Stomach (tissue), 19 donors: ENCODE measurements at places on chromosomes 3 and 15.
A peak's percentile ranks its signal among the peaks of the same experiment; 100 is the strongest.

DNA sequence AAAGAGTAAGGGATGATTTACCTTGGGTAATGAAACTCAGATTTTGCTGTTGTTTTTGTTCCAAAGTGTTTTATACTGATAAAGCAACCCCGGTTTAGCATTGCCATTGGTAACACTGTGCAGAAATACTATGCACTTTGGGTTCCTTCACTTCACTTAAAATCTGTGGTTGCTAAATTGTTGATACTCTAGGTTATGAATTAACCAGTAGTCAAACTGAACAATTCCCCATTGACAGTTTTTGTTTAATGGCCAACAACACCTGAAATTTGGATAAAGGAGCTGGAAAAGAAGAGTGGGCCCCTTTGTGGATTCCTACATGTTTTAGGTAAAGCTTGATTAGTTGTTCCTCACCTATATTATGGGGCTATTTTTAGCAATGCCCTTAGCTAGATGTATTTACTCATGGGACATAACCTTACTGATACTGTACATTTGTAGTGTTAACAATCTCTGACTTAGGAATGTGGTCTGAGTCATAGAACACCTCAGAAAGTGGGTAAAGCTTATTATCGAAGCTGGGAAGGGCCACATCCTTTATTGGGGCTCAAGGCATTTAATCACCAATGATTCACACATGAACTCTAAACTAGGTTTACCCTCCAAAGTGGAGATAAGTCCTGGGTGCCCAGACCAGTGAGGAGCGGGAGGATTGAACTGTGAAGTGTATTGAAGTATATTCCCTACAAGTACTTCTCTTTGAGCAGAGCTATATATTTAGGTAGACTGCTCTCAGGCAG is 29.5 kb upstream of the THRB start:
- DNase-seq = peak; percentile 78

DNA sequence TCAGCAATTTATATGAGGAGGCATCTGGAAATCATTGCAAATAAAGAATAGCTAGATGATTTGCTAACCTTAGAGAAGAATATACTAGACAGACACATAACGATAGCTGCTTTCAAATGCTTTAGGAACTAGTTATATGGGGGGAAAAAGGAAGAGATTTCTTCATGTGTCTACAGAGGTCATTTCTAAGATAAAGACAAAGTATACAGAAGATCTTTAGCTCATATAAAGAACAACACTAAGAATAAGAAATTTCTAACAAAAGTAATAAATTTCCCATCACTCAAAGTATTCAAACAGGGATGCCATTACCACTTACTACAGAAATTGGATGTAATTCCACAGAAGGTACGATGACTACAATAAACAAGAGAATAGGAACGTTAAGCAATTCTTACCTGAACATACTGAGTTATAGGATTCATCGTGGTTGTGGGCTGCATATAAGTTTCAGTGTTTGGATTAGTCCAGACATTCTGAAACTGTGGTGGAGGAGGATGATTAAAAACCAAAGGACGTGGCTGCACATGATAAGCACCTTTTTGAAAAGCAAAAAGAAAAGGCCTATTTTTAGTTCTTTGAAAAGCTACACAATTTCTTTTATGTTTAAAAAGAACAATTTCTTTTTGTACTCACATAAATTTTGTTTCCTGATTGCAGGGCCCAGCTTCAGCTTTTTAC is 8.7 kb downstream of the DAZL start:
- no peak for DNase-seq

DNA sequence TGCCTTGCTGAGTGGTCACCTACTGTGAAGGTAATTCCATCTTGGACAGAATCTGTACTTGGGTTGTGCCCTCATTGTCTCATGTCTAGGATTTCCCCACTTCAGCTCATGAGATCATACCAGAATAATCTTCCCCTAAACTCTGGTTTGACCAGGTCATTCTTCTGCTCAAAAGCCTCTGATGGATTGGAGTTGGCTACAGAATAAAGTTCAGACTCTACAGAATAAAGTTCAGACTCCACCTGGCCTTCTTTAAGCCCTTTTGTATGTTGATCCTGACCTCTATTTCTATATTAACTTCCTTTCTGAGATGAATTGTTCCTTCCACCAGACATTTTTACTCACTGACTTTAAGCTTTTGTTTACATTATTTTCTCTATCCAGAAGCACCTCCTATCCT is 6.4 kb upstream of the GLCE start:
- DNase-seq = no peak

DNA sequence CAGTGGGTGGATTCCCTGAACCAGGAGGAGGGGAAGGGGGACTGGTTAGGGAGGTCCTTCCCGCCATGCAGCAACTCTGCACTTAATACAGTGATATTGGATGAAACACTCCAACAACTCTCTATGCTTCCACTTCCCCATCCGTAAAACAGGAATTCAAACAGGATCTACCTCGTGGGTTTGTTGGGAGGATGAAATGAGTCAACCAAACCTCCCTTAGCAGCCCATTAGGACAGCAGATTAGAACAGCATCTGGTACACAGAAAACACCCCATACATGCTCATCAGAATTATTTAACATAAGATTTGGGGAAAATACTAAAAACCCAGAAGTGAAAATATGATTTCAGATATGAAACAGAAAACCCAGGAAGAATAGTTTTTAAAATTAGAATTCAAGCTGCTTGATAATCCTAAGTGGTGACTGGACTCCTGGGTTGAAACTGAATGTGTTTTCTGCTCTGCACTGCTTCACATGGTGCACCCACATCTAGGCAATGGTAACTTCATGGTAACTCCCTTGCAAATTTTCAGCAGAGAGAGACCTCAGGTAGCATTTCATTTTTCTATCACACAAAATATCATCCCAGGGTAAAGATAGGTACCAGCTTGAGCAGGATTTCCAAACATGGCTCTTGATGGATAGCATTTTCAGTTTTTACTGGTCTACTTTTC is 326.8 kb upstream of the FRG2C start:
- no peak for DNase-seq
